GM12878 (cell line): ENCODE measurements at places on chromosomes 1 and 21. TPM values are rescaled to one million over a fixed set of nuclear protein-coding genes. Genes with fewer than 3 reads are reported as not detected.

DNA sequence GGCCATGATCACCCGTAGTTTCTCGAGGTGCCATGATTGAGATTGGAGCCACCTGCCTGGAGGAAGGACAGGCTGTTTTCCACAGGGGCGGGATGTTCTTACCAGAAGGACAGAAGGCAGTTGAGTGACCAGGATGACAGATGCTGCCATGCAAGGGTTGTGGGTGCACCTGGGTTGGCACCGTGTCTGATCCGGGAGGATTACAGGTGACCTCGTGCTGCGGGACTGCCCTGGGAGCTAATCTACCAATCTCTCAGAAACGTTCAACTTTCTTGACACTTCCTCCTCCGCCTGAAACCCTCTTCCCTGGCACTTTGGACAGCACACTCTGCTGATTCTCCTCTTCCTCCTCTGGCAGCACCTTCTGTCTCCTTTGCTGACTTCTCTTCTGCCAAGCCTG lies 13.8 kb upstream of the SLC6A9 start:
- DNase-seq = no peak

DNA sequence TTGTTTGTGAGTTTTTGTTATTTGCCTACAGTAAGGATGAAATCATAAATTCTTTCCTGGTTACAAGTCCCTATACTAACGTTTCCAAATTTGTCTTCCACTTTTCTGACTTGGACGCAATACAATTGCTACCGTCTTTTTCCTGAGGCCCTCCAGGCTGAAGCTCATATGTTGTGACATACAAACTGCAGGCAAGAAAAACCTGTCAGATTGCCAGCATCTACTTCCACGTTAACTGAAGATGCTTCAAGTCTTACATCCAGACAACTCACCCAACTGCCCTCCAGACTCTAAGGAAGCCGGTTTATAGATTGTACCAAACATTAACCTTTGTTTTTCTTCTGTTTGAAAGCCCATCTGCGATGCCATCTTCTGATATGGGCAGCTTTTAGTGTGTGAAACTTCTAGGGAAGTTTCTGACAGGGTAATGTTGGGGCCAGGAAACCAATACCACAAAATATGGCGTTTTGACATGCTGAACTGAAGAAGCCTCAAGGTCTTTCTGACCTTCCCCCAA lies 21.4 kb upstream of the RNF11 start:
- no peak for DNase-seq

GRCh38 chr1:904310-904950 lies 19.3 kb upstream of the SAMD11 start:
- no peak for DNase-seq

DNA sequence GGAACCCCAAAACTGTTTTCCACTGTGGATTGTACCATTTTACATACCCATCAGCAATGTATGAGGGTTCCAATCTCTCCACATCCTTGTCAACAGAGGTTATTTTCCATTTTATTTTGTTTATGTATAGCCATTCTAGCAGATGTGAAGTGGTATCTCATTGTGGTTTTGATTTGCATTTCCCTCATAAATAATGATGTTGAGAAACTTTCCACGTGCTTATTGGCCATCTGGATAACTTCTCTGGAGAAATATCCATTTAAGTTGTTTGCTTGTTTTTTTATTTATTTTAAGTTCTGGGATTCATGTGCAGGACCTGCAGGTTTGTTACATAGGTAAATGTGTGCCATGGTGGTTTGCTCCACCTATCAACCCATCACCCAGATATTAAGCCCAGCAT lies 280.2 kb upstream of the USP25 start:
- no peak for DNase-seq

- no peak for DNase-seq
These were observed 12.6 kb upstream of the LAPTM5 start for GRCh38 chr1:30770150-30770549.

DNA sequence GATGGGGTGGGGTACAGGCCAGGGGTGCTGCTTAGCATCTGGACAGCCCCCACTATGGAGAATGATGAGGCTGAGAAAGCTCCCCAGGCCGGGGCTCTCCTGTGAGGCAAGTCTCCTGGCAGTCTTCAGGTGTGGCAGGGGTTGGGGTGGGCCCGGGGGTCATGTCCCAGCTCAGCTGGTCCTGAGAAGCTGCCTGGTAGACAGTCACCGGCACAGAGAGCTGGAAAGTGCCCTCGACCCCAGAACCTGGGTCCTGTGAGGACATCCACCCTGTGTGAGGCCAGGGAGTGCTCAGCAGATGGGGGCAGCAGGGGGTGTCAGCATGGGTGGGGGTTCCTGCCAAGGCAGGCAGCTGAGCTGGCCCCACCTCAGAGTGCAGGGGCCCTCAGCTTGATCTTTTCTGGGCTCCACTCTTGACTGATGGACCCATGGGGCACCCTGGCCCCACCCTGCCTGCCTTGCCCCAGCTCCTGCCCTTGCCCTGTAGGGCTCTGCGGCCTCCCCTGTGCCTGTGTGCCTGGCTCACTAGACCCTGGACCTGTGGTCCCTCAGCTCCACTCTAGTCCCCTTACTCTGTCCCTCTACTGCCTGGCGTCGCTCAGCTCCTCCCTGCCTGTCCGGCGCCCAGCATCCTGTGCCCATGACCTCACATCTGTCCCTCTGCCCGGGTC lies 5.8 kb downstream of the IBA57 start:
- DNase-seq = no peak

DNA sequence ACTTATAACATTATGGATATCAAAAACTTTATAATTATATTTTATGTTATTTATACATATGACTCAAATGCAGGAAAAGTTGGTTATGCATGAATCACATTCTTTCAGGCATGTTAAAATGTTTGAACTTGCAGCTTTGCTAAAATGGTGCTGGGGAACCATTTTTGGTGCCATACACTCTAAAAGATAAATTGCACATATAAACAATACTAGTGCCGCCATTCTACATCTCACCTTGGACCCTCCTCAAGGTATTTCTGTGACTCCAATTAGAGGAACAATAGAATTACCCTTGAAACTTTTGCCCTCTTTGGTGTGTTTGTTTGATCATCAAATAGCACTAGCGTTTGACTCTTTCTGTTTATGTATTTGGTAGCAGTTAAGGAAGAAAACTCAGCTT lies 997 bp downstream of the PRKACB start:
- no peak for DNase-seq

DNA sequence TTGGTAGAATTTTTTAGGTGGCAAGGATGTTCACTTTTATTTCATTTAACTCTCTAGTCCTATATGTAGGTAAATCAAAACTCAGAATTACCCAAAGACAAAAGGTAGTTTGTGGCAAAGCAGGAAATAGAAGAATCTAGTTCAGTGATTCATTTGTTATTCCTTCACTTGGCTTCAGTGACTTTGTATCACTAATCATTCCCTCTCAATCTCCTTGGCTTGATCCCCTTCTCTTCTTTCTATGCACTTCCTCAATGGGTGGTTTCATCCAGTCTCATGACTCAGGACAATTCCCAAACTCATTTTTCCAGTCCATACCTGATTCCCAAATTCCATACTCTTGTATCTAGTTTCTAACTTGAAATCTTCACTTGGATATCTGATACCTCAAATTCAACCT lies 64.9 kb downstream of the PRKACB start:
- no peak for DNase-seq

GRCh38 chr1:207990876-207991582 lies 80.1 kb upstream of the CD34 start:
- DNase-seq = no peak

GRCh38 chr1:40926441-40926840 lies 53.1 kb upstream of the CTPS1 start:
- DNase-seq = no peak

GRCh38 chr1:1348420-1349255 lies 580 bp downstream of the DVL1 start:
- no peak for DNase-seq

DNA sequence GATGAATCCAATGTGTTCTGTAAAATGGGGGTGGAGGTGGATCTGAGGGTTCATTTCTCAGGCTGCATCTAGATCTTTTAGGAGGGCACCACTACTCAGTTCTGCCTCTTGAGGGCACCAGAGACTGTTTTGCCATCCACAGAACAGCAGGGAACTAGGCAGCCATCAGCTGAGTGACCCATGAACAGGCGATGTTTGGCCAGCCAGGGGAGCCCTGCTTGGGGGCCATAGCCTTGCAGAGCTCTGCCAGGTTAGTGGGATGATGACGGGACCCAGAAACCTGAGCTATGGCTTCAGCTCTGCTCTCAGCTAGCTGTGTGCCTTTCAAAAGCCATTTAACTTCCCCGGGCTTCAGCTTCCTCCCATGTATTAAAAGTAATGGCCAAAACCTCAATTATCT lies 13.4 kb upstream of the NOS1AP start:
- DNase-seq = peak; percentile 17

GRCh38 chr1:182875889-182876288 lies 36.7 kb downstream of the DHX9 start:
- DNase-seq = no peak

DNA sequence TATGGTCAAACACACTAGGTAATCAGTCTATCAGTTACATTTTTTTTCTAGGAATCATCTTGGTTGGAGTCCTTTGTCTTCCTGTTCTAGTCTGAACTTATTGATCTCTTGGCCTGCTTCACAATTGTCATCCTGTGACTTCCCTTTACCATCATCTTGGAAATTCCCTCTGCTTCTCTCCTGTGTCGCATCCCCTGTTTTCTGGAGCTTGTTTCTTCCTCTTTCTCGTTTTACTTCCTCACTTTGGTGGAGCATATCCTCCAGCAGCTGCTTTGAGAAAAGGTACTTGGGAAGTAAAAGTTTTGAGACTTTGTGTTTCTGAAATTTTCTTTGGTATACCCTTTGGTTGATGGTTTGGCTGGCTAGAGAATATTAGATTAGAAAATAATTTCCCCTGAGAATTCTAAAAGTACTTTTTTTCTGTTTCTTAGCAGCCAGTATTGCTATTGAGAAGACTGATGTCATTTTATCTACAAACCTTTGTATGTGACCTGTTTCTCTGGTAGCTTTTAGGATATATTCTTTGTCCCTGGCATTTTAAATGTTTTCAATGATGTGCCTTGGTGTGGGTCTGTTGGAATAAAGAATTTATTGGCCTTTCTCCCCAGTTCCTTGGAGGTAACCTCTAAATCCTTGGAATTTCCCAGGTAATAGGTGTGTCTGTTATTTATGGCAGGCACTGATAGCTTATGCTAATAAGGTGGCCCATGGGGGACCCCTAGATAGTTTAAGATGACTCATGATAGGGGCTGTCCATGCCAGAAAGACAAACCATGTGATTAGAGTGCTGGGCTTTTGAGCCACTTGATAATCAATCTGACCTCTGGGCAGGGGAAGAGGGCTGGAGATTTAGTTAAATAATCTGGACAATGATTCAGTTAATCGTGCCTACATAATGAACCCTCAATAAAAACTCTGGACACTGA lies 6.1 kb upstream of the MYCL start:
- peak; percentile 30 for DNase-seq

DNA sequence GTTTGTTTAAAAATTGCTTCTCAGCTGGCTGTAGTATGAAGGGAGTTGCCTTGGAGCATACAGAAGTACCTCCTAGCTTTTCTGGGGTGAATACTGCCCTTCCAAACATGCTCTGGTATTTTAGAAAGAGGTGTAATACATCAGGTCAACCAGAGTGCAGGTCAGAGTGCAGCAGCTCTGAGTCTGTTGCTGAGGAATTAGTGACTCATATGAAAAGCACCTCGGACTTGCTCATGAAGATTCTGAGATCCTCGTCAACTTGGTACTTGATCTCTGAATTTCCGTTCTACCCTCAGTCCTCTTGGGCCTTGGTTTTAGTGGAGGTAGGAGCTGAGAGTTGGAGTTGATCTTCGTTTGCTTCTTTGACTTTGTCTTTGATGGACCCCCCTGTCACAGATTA lies 67.3 kb downstream of the NOS1AP start:
- DNase-seq = no peak

GRCh38 chr1:22910286-22910685 lies 62.4 kb downstream of the LACTBL1 start:
- DNase-seq = no peak

GRCh38 chr1:56387071-56387740 lies 192.2 kb downstream of the PLPP3 start:
- no peak for DNase-seq

DNA sequence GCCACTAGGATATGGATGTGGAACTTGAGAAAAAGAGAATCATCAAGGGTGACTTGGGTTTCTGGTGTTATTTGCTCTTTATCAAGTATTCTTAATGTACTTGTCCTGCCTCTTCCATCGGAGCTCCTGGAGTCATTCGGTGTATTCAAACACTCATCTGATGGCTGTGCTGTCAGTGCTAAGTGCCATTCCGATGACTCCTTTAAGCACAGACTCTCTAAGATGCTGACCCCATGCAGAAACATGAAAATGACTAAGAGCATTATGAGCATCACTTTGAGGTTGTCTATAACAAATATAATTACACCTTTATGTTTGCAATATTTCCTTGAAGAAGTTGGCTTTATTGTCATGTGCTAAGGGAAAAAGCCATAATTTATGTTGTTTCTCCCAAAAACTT lies 11.3 kb upstream of the RPL5 start:
- no peak for DNase-seq

DNA sequence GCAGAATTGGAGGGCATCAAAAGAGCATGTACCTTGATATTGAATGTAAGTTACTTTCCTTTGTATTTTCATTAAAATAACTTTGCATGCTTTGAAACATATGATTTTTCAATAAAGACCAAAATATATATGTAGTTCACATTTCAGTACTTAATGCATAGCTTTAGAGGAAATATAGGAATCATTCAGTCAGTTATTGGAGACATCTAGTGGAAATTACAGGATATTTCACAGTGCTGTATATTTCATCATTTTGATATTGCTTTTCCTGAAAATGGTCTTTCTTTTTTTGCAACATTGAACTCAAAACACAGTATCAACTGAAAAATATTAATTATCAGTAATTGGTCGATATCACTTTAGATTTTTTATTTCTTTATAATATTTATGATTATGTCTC lies 375.8 kb downstream of the NCAM2 start:
- DNase-seq = no peak

DNA sequence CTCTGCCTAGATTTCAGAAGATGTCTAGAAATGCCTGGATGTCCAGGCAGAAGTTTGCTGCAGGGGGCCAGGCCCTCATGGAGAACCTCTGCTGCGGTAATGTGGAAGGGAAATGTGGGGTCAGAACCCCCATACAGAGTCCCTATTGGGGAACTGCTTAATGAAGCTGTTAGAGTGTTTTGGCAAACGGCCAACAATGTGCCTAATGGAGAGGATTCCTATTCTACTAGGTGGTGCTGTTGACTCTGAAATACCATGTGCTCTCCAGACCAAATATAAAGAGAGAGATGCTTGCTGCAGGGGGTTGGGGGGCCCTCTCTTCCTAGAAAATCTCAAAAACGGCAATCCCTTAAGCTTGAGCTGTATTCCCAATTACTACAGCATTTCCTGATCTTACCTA lies 57.1 kb upstream of the DR1 start:
- DNase-seq = no peak

GRCh38 chr1:174322202-174322862 lies 125.4 kb upstream of the GPR52 start:
- DNase-seq = no peak

Gene RHD
- polyA plus RNA-seq = 0.15 and 0.34 TPM in 2 replicates

Gene SELENBP1
- not detected in 2 replicates for polyA plus RNA-seq

Gene KIF26B
- polyA plus RNA-seq = 0.79 and 0.84 TPM in 2 replicates

Gene CSF3R
- not detected in 2 replicates for polyA plus RNA-seq

Gene NMNAT2
- 0.92 and 1.4 TPM in 2 replicates for polyA plus RNA-seq

Gene FABP3
- 0.95 TPM in 1 of 2 replicates, not detected in the other for polyA plus RNA-seq

Gene PIGP
- 50.9 and 54.2 TPM in 2 replicates for polyA plus RNA-seq

Gene LCE3E
- polyA plus RNA-seq = not detected in 2 replicates

Gene ENSA
- polyA plus RNA-seq = 131 and 145 TPM in 2 replicates
